ENCODE measurements at places on chromosomes 7 and 10.

DNA sequence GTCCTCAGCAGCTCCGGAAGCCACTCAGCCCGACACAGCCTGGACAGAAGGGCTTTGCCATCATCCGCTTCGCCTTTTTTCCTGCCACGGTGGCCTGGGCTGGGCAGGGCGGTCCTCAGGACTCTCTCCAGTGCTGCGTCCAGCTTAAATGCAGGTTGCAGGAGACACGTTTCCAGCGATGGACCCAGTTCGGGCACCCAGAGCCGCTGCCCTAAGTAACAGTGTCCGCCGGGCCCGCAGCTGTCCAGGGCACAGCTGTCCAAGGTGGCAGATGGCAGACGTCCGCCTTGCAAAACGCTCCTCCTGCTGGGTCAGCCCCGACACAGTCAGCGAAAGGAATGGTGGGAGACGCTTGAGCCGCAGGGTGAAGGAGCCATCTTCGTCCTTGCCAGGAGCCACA, 37.0 kb upstream of the FOXL3 start:
- no peak for DNase-seq

GRCh38 chr7:24102988-24103387, 181.0 kb upstream of the NPY start:
- no peak for DNase-seq

DNA sequence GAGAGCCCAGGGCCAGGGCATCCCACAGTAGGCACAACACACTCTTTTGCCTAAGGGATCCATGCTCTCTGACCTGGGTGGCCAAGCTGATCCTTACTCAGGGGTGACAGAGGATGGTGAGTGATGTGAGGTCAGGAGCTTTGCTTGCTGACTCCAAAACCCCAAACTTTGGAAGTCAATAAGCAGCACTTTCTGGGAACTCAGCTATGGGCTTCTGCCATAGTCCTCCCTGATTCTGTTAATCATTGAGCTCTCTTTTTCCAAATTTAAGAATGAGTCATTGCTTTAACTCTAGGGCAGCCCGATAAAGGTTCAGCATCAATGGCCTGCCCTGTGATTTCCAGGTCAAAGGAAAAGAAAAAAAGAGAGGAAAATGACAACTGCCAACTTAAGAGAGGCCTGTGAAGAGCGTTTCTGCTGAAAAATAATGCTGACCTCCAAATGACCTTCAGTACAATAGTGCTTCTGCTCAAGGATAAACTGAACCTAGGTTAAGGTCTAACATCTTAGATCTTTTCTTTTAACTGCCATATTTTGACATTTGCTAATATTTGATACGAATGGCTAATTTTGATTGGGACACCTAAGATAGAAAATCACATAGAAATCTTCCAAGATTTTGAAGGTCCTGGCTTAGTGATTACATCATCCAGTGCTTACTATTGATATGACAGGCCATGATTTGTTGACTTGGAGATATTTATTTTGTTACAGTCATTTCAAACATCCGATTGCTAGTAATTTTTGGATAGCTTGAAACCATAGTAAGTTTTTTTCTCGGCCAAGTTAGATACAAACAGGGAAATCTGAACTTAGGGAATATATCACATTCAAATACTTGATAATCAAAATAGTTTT, 20.8 kb upstream of the RELN start:
- DNase-seq: no peak

DNA sequence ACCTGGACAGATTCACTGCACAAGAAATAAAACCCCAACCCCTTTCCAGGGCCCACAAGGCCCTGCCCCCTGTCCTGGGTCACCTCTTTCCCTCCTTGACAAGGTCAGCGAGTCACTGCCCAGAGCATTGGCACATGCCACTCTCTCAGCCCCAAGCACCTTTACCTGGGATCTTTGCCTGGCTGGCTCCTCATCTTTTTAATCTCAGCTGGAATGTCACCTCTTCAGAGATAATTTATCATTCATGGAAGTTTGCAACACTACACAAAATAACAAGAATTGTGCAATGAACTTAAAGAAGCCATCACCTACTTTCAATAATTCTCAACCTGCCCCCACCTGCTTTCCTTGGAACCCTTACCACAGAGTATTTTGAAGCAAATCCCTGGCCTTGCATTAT, 19.2 kb downstream of the ANTXRL start:
- no peak for DNase-seq

GRCh38 chr7:108568801-108569380, 615 bp downstream of the THAP5 start:
- DNase-seq: no peak
